ENCODE measurements at places on chromosomes 1 and 21.

DNA sequence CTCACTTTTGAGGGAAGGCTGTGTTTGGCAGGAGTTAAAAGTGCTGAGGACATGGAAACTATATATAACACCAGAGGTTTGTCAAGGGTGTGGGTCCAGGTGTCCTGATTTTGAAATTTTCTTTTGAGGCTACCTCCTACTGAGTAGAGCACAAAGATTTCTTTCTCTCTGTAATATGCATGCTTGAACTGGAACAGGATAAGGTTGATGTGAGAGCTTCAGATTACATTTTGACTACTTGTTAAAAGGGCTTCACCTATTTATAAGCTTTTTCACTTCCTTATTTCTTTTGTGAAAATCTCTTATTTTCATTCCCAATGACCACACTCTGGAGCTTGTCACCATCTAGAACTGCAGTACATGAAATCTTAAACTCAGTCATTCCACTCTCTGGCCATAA, 59.8 kb upstream of the PLA2G4A start:
- DNase-seq, result no peak

GRCh38 chr1:117673405-117673804, 67.6 kb downstream of the TENT5C start:
- no peak for DNase-seq

GRCh38 chr1:18646786-18647410, 16.3 kb downstream of the PAX7 start:
- no peak for DNase-seq

DNA sequence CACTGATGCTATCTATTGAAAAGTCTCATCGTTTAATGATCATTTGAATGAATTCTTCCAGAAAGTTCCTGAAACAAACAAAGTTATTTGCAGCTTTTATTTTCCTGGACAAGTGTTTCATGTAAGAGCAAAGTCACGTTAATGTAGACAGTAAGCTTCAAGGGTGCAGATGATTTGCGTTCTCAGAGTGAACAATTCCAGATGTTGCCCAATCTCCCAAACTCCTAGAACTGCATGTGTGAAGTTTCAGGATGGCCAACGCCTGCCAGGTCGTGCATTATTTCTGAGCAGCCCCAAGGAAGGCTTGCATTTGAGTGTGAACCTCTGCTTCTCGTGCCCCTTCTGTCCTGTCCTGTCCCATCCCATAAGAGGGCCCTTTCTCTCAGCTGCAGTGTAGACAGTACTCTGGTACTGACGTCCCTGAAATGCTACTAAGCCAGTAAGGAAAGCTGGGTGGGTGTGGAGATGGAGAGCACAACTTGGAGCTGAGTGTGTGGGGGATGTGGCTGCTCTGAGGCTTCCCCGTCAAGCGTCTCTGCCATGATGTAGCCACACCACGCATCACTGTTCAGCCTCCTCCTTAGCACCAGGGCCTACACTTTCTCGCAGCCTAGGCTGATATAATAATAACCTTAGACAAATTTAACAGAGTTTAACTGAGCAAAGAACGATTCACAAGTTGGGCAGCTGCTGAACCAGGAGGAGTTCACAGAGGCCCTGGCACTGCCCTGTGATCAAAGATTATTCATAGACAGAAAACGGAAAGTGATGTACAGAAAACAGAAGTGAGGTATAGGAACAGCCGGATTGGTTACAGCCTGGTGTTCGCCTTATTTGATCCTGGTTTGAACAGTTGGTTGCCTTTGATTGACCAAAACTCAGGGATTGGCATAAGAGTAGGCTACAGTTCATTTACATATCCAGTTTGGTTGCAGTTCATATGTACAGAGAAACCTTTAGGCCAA, 50.4 kb downstream of the RHOU start:
- DNase-seq, result no peak

- DNase-seq, result no peak
These were observed 40.5 kb upstream of the CAPZB start for GRCh38 chr1:19525607-19526545.

DNA sequence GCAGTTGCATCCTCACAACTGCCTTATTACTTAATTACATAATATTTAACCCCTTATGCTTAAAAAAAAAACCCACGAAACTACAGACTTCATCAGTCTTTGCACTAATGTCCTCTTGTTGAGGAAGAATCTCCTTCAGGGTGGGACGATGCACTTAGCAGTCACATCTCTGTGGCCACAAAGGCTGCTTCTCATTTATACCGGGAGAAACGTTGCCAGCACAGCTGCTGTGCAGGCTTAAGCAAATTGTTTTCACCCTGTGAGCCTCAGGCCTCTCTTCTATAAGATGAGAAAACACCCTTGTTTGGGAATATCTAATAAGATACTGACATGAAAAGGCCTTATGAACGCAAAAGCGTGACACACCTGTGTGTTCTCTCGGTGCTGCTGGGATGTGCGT, 2.9 kb upstream of the OBSCN start:
- DNase-seq, result no peak

- DNase-seq, result no peak
These were observed 22.7 kb downstream of the AHCYL1 start for GRCh38 chr1:110007046-110007830.

DNA sequence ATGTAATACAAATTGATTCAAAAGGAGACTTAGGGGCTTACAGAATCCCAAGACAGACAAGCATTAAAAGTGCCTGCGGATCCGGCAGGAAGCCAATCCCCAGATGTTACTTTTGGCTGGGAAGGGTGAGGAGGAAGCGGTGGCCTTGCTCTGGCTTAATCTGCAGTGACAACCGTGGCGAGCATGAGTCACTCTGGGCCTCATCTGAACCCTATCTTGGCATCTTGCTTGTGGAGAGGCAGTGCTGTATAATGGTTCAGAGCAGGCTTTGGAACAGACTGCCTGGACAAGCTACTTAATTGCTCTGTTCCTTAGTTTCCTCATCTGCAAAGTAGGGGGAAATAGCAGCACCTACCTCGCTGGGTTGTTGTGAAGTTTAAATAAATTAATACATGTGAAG, 74.1 kb downstream of the XCL2 start:
- no peak for DNase-seq

- DNase-seq, result no peak
These were observed 39.3 kb upstream of the ERRFI1 start for GRCh38 chr1:8065369-8065768.

DNA sequence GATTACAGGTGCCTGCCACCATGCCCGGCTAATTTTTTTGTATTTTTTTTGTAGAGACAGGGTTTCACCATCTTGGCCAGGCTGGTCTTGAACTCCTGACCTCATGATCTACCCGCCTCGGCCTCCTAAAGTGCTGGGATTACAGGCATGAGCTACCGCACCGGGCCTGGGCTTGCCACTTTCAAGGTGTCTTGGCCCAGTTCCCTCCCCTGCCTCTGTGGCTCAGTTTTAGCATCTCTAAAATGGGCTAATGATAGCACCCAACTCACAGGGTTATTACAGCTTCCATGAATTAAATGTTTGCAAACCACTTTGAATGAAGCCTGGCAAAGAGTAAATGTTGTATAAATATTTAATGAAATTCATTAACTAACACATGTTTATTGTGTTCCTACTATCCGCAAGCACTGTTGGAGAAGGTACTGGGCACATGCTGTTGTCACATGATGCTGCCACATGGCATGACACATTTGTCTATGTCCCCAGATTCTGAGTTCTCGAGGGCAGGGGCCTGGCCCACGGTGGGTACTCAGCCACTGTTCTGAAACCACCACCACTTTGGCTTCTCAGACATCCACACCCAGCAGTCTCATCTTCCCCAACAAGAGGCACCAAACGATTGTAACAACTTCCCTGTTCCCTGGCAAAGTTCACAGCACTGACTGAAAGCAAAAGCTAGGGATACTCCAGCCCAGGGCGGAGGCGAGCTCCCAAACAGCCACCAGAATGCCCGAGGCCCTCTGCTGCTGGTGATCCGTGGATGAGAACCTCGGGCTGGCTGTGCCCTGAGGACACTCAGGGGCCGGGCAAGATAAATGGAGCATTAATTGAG, 9.7 kb downstream of the IFFO2 start:
- DNase-seq, result no peak

- DNase-seq, result no peak
These were observed 74.1 kb upstream of the PLA2G4A start for GRCh38 chr1:186754542-186755145.

DNA sequence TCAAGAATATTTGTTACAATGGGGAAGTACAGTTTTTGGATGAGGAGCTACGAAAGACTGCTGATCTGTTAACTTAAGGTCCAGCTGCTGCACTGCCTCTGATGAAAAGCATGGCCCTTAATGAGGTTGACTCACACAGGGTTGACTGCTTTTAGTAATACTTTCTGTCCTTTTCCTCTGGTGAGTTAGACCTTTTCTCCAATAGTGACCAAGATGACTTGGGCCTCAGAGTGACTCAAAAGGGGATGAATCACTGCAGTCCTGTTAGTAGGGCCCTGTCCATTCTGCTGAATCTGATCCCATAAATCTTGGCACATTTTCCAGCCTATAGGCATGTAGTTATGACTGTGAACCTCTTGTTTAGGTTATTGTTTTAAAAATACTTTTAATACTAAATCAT, 2.7 kb downstream of the DISP1 start:
- no peak for DNase-seq

DNA sequence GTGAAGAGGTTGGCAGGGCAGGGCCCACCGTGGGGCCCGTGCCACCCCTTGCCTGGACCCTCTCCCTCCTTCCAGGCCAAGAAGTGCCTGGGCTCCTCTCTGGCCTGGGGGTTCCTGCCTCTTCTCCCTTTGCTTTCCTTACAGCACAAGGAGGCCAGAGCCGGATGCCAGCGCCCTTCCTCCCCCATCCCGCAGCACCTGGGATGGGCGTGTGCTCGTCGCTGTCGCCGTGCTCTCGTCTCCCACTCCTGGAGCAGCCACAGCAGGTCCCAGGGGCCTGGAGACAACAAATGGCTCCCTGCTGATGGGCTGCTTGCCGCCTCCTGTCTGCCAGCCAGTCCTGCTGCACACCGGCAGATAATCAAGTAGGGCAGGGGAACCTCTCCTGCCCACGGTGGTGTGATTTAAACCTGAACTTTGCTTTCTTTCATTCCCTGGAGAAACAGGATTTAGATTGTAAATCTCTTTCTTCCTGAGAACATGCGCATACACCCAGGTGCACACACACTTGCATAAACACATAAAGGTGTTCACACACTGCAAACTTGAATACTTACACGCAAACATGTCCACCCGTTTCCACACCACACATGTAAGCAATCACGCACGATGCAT, 50.8 kb upstream of the POU3F1 start:
- no peak for DNase-seq

DNA sequence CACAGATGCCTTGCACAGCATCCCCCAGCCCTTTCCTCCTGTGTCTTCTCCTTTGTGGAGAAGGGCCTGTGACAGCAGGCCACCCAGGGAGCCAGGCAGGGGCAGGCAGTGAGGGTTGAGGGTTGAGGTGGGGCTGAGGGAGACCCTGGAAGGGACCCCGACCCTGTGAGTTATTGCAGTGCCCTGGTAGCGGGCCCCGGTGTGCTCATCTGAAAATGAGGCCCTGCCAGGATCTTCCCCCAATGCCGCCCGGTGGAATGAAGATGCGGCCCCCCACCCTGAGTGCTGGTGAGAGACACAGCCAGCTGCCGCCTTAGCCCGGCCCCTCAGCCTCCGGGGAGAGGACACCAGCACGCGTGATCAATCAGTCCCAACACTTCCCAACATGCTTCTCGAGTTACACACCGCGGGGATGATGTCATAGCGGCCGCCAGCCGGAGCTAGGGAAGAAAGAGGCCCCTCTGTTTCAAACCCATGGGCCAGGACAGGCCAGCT, 36.2 kb upstream of the ACTRT2 start:
- DNase-seq, result no peak

DNA sequence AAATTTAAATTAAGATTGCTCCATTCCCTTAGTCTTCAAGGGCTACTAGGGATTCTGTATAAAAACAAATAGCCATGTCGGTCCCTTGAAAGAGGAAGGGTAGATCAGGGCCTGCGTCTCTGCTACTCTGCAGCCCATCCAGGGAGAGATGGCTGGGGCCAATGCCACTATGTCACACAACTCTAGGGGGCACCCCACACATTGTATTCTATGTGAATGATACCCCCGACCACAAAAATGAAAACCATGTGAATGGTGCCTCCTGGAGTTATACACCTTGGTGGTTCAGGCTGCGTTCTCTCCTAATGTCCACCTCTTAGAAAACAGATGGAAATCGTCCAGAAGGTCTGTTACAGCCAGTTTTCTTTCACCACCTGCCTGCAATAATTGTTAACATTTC, 18.0 kb downstream of the PIK3C2B start:
- DNase-seq, result no peak

DNA sequence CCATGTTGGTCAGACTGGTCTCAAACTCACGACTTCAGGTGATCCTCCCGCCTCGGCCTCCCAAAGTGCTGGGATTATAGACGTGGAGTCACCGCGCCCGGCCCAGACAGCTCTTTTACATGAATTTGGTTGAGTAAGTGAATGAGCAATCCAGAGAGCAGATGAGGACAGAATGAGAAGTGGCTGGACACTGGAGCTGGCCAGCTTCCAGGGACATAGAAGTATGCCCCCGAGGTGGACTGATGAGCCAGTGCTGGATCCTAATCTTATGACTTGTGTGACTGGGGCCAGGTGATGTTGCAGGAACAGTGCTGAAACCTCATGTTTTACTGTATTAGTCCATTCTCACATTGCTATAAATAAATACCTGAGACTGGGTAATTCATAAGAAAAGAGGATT, 35.9 kb upstream of the KANK4 start:
- DNase-seq, result no peak

DNA sequence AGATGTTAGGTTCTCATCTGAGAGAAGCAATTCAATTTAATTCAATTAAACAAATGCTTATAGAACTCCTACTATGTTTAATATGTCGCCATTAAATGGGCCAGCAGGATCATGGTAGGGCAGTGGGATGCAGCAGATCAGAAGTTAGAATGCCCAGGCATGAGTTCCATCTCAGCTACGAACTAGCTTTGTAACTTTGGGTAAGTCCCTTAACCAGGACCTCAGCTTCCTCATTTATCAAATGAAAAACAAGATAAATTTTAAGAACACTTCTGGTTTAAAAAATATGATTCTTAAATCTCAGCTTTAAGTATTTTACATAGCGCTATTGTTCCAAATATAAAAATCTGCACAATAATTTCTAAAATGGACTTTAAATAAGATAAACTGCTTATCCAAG, 67.5 kb upstream of the GFI1 start:
- no peak for DNase-seq

DNA sequence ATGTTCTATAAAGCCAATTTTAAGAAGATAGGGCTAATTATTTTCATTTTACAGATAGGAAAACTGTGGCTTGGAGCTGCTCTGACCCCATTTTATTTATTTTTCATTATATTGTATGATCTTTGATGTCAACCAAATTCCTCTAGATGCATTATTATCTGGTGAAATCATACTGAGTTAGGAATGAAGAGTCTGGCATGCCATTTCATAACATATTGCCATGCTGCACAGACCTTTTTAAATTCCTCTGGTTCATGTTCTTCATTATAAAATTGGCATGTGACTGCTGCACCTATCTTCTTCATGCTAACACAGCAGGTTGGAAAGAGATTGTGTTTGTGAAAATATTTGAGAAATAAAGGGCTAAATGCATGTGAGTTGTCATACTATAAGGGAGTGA, 12.7 kb downstream of the PRRX1 start:
- no peak for DNase-seq

- DNase-seq, result no peak
These were observed 8.1 kb upstream of the GBP5 start for GRCh38 chr1:89280766-89281165.

Data from cortex of kidney (tissue), 1 donor.